Progenitor cell of endocrine pancreas (in vitro differentiated cells): ENCODE measurements at places on chromosomes 1 and 21.

GRCh38 chr1:83060221-83060620, 938.7 kb downstream of the TTLL7 start:
- H3K4me3 ChIP-seq, result no peak overlapping the region
- no peaks in the 10 kb centered on the region for H3K36me3 ChIP-seq
- no peak for DNase-seq
- H3K27ac ChIP-seq, result no peak overlapping the region
- no peaks in the 10 kb centered on the region for H3K27me3 ChIP-seq

- H3K4me1 ChIP-seq, result peaks cover 2% of the 10 kb centered on the region
- no peak overlapping the region for H3K27ac ChIP-seq
- H3K27me3 ChIP-seq, result no peaks in the 10 kb centered on the region
- DNase-seq, result no peak
- H3K4me3 ChIP-seq, result no peak overlapping the region
Observed at GRCh38 chr1:80827666-80828065, 973.1 kb upstream of the ADGRL2 start.

GRCh38 chr1:16351456-16351993, 755 bp downstream of the FBXO42 start:
- H3K4me1 ChIP-seq, result peaks cover 12% of the 10 kb centered on the region
- no peak for DNase-seq
- H3K27ac ChIP-seq, result peak overlapping the region; percentile 95
- peak overlapping the region; percentile 96 for H3K4me3 ChIP-seq
- H3K36me3 ChIP-seq, result no peaks in the 10 kb centered on the region
- H3K27me3 ChIP-seq, result no peaks in the 10 kb centered on the region

- H3K27me3 ChIP-seq, result peaks cover 40% of the 10 kb centered on the region
- peaks cover 4% of the 10 kb centered on the region for H3K36me3 ChIP-seq
- no peak overlapping the region for H3K4me3 ChIP-seq
- no peak for DNase-seq
- H3K4me1 ChIP-seq, result peaks cover 9% of the 10 kb centered on the region
Observed at GRCh38 chr1:182059936-182060335, 1.6 kb downstream of the ZNF648 start.

DNA sequence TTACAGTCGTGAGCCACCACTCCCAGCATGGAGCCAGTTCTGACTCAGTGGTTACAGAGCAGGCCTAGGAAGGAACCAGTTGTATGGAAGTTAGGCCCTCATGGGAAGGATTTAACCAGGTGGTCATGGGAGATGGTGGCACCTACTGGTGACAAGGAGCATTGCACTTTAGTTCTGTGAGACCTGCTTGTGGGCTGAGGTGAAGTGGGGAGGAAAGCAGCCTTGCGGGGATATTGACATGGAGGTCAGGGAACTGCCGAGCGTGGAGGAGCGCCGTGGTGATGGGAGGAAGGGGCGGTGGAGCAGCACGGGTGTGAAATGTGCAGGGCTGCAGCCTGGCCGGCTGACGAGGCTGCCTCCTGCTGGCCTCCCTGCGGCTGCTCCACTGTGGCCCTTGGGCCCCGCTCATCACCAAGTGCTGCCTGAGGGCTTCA, 100.4 kb downstream of the GALNT2 start:
- no peaks in the 10 kb centered on the region for H3K27me3 ChIP-seq
- H3K4me3 ChIP-seq, result no peak overlapping the region
- H3K27ac ChIP-seq, result no peak overlapping the region
- peaks cover 5% of the 10 kb centered on the region for H3K36me3 ChIP-seq
- no peak for DNase-seq

DNA sequence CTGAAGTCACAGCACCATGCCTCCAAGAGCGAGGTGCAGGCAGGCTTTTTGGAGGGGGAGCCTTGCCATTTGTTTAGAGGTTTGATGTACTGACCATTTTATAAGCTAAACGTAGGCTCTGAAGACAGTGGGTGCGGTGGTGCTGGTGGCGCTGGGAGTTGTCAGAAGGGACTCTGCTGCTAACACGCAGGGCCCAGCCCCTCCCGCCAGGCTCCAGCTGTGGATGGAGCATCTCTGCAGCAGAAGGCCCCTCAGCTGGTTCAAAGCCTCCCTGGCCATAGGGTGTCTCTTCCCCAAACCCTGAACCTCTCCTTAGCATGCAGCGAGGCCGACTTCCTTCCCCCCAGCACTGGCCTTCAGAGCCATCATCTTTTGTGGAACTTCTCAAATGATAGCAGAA, 105.3 kb downstream of the AJAP1 start:
- no peak overlapping the region for H3K27ac ChIP-seq
- no peak overlapping the region for H3K4me3 ChIP-seq
- DNase-seq, result no peak
- H3K27me3 ChIP-seq, result peaks cover 13% of the 10 kb centered on the region

GRCh38 chr21:39630191-39630591, 17.5 kb downstream of the B3GALT5 start:
- peaks cover 4% of the 10 kb centered on the region for H3K27me3 ChIP-seq
- H3K4me1 ChIP-seq, result peaks cover 3% of the 10 kb centered on the region
- DNase-seq, result no peak
- H3K27ac ChIP-seq, result no peak overlapping the region
- H3K4me3 ChIP-seq, result no peak overlapping the region

DNA sequence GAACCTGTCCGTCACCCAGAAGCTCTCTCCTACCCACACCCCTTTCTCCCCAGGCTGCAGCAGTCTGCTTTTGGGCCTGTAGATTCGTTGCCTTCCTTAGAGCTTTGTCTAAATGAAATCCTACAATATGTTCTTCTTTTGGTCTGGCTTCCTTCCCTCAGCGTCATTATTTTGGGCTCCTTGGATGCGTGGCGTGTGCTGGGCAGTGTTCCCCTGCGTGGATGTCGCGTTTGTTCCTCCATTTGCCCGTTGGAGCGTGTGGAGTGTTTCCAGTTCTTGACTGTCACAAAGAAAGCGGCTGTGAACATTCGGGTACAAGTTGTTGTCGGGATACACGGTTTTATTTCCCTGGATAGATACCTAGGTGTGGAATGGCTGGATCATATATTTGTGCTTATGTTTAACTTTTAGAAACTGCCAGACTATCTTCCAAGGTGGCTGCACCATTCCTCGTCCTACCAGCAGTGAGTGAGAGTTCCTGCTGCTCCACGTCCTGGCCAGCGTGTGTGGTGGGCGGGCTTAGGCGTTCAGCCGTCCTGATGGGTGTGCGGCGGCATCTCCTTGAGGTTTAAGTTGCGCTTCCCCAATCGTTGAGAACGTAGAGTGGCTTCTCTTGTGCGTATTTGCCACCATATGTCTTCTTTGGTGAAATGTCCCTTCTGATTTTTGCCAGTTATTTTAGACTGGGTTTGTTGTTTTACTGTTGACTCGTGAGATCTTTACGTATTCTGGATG, 31.7 kb downstream of the SKI start:
- peak overlapping the region; percentile 65 for H3K27ac ChIP-seq
- no peaks in the 10 kb centered on the region for H3K27me3 ChIP-seq
- H3K4me3 ChIP-seq, result no peak overlapping the region
- peaks cover 1% of the 10 kb centered on the region for H3K36me3 ChIP-seq

GRCh38 chr21:15908187-15908586, 178.4 kb downstream of the USP25 start:
- H3K27ac ChIP-seq, result no peak overlapping the region
- H3K4me1 ChIP-seq, result no peaks in the 10 kb centered on the region
- peaks cover 3% of the 10 kb centered on the region for H3K36me3 ChIP-seq
- no peak for DNase-seq
- H3K27me3 ChIP-seq, result no peaks in the 10 kb centered on the region
- no peak overlapping the region for H3K4me3 ChIP-seq

GRCh38 chr1:53558739-53559315, 99.6 kb downstream of the DMRTB1 start:
- no peaks in the 10 kb centered on the region for H3K36me3 ChIP-seq
- DNase-seq, result no peak
- peaks cover 27% of the 10 kb centered on the region for H3K27me3 ChIP-seq
- no peak overlapping the region for H3K4me3 ChIP-seq

DNA sequence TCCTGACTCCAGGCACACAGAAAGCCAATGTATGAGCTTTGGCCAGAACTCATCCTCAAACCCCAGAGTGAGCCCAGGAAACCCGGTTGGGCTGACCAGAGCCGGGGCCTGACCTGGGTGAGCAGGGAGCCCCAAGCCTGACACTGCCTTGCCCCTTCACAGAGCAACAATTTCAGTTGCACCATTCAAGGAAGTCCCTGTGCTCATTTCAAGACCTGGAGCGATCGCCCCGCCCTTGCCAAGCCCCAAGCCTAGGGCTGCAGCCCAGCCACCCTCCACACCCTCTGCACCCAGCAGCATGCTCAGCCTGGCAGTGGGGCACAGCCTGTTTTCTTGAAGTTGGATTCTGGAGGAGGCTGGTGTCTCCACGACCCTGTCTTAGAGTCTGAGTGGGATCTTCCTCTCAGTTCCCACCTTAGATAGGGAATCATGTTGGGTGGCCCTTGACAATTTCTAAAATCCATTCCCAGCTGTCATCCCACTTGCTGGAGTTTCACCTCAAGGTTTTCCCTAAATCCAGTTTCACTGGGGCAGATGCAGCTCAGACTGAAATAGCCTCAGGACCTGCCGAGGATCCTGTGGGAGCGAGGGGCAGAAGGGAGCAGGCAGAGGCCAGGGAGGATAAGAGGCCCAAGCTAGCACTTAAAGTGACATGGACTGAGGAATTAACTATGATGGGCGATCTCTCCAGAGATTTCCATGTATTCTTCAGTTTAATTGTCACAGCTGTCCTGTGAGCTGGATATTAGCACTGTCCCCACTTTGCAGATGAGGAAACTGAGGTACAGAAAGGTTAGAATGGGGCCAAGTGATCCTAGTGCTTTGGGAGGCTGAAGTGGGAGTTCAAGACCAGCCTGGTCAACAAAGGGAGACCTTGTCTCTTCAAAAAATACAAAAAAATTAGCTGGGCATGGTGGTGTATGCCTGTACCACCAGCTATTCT, 2.5 kb downstream of the NBL1 start:
- H3K36me3 ChIP-seq, result no peaks in the 10 kb centered on the region
- peaks cover 1% of the 10 kb centered on the region for H3K4me1 ChIP-seq
- no peak overlapping the region for H3K27ac ChIP-seq
- H3K4me3 ChIP-seq, result no peak overlapping the region
- peaks cover 47% of the 10 kb centered on the region for H3K27me3 ChIP-seq
- DNase-seq, result no peak

GRCh38 chr1:160097151-160097910, 1.1 kb downstream of the IGSF8 start:
- no peaks in the 10 kb centered on the region for H3K36me3 ChIP-seq
- peaks cover 18% of the 10 kb centered on the region for H3K4me1 ChIP-seq
- H3K4me3 ChIP-seq, result peak overlapping the region; percentile 79
- peak overlapping the region; percentile 35 for H3K27ac ChIP-seq

DNA sequence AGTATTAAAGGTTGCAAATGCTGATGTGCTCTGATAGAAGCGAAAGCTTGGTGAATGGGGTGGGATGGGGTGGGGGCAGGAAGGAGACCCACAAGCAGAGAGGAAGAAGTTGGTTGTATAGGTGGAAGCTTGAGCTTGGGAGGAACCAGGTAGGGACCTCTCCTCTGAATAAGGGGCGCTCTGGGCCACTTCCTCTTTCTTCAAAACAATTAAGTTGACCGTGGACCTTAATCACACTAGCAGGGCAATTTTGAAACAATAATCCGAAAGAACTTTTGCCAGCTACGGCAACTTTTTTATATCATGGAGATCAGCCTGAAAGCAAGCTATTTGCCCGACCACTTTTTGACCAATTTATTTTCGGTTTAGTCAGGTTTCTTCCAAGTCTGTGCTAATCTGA, 1.9 kb upstream of the DYRK1A start:
- no peaks in the 10 kb centered on the region for H3K36me3 ChIP-seq
- H3K27me3 ChIP-seq, result no peaks in the 10 kb centered on the region
- no peak for DNase-seq
- H3K27ac ChIP-seq, result peak overlapping the region; percentile 99

DNA sequence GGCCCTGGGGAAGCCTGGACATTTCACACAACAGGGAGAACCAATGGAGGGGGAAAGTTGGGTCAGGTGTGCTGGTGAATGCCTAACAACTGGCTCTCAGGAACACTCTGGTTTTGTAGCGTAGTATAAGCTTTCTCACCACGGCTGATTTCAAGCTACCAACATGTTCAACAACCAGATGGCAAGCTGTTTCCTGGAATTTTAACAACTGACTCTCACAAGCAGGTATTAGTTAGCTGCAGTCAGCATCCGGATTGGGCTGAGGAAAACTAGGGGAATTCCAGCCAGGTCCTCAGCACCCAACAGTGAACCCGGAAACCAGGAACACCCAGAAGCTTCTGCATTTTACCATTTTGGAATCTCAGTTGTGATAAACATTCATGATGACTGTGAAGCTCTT, 162.3 kb upstream of the CAMK1G start:
- peaks cover 3% of the 10 kb centered on the region for H3K27me3 ChIP-seq
- H3K27ac ChIP-seq, result no peak overlapping the region
- no peaks in the 10 kb centered on the region for H3K36me3 ChIP-seq
- no peak for DNase-seq
- H3K4me1 ChIP-seq, result peaks cover 10% of the 10 kb centered on the region
- no peak overlapping the region for H3K4me3 ChIP-seq
